ENCODE measurements at places on chromosomes 16 and 17.

DNA sequence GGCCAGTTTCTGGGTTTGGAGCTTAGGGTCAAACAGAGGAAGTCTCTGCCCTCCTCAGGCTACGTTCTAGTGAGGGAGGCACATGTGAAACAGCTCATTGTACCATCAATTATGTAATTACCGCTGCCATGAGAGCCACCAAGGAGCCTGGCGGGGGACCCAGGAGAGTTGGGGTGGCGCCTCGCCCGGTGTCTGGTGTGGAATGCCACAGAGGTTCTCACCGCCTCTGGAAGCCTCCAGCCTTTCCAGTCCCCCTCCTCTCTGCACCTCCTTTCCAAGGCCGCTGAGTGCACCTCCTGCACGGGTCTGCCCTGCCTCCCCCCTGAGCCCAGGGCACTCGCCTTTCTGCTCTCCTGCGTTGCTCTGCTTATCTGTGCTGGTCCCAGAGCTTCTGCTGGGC, 51.4 kb downstream of the SREBF1 start:
- DNase-seq, result no peak

GRCh38 chr17:8577868-8578267, 52.7 kb downstream of the MYH10 start:
- no peak for DNase-seq

- DNase-seq, result no peak
Observed at GRCh38 chr17:77472468-77473310, 331.9 kb downstream of the SEC14L1 start.

DNA sequence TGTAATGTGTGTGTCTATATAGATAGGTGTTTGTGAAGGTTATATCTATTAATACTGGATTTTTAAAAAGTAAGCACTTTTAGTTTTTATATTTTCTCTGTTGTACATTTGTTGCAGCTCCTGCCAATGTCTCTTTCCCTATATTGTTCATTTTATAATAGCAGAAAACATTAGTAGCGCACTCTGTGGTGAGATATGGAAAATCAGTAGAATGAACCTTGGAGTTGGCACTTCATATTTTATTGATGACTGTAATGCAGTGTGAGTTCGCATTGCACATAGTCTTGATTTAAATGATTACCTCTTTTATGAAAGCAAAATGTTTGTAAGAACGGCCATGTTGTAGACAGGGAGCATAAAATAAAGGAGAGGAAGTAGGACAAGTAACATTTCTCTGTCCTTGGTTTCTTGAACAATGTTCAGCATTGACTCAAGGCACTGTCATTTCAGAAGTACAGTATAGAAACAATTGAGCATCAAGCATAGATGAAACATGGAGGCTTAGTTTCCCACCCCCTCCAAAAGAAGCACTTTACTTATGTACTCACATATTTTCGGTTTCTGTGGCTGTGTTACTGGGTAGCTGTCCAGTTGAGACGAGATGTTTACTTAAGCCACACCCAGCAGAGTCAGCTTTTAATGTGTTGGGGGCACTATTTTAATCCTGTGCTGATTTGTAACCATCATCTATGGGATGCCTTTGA, 74.0 kb downstream of the TANC2 start:
- no peak for DNase-seq

GRCh38 chr17:60396412-60396811, 4.5 kb upstream of the USP32 start:
- no peak for DNase-seq

DNA sequence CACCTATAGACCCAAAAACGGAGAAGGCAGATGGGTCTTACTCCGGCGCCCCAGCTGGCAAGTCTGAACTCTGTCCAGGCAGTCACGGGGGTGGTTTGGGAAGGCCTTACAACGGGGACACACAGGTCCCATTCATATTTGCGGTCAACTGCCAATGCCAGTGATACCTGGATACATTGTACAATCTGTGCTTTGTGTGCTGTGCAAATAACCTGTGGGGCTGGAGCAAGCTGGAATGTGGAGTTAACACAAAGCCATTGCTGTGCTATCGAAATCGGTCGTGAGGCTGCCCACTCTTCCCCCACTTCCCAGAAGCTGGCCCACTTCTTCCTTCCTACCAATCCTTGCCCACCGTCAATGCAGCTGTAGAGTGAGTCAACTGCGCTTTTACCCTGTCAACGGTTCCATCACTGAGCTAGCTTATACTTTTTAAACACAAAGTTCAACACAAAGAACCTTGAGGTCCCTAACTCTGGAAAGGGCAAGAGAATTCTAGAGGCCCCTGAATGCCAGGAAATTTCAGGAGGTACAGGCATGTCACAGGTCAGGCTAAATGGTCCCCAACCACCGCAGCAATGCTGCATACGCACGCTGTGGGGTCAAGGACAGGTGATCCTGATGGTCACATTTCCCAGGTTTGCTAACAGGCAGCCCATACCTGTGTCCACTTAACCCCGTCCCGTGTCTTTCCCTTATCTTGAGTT, 122.8 kb downstream of the ZFHX3 start:
- DNase-seq, result no peak

DNA sequence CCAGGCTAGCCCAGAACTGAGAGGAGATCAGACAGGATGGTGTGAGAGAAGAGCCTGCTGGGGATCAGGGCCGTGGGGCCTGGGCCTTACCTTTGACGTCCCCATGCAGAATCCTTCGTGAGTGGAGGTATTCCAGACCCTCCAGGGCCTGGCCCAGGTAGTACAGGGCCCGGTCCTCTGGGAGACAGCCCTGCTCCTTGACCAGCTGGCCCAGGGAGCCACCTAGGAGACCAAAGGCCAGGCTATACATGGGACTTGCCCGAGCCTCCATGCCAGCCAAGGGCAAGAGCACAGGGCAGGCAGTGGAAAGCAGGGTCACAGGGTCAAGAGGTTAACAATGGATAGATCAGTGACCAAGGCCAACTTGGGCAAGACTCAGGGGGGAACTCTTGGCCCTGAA, 12.1 kb upstream of the SPATA32 start:
- DNase-seq, result no peak
